ENCODE measurements at places on chromosomes 12 and 14.

DNA sequence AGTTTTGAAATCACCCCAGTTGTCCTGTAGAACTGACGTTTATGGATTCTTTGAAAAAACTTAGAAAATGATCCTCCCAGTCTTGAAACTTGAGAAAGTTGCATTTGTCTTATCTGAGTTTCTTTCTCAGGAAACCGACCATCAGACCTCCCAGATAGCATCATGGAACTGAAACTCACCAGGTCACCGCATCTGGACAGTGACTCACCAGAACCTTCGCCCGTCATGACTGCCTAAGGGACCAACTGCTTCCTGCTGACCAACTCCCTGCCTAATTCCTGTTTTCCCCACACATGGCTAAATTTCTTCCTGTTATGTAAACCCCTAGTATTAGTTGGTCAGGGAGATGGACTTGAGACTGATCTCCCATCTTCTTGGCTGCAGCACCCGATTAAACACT is 175.7 kb downstream of the RIMBP2 start:
- DNase-seq, result no peak

GRCh38 chr14:106013879-106014376 is 487.5 kb downstream of the TMEM121 start:
- no peak for DNase-seq

- DNase-seq, result no peak
Observed at GRCh38 chr14:56217380-56218045, 99.3 kb downstream of the PELI2 start.

DNA sequence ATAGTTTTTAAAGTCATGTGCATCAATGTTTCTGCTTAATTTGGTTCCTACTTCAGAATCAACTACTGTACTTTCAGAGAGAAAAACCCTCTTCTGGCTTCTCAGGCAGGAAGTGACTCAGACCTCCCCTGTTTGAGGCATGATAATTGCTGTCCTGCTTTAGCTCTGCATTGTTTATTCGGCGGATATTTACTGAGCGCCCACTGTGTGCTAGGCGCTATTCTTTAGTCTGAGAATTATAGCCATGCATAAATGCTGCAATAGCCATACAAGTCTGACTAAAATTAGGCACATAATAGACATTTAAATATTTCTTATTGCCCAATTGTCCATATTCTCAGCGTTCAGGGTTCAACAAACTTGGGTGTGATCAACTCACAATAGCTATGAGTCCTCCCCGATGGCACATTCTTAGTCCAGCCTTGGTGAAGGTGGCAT is 6.1 kb upstream of the AMIGO2 start:
- no peak for DNase-seq

DNA sequence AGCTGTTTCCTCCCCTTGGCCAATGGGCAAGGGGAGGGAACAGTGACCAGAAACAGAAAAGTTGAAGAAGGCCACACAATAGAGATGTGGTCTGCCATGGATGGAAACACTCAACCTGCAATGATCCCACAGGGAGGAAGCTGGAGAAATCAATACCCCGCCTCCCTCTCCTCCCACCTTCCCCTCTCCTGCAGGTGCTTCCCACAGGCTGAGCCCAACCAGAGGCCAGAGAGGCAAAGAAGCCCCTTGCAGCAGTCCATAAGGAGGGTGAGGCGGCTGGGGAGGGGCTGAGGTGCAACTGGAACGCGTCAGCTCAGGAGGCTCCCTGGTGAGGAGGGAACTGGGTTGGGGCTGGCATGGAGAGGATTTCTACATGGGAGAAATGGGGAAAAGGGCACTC is 84.0 kb downstream of the RNF34 start:
- DNase-seq, result no peak

DNA sequence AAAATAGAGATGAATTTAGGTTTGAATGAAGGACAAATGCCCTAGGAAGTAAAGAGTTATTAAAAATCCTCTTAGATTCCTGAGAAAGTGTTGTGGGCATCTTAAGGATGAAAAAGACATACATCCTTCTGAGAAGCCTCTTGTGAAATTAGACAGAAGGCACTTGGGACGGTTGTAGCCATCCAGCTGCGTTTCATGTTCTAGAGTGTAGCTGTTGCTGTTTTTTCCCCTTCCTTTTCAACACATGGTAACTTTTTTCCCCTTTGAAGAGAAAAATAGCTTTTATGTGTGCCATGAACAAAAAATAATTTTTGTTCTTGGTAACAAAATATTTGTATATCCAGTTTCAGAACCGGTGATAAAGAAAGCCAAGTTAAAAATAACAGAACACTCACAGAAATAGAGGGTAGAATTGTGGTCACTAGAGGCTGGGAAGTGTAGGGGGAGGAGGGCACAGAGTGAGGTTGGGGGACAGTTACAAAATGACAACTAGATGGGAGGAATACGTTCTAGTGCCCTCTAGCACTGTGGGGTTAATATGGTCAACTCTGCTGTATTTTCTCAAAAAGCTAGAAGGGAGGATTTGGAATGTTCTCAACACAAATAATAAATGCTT is 58.4 kb downstream of the PTHLH start:
- DNase-seq, result no peak

GRCh38 chr12:93136253-93137055 is 207.4 kb upstream of the EEA1 start:
- no peak for DNase-seq

- DNase-seq, result no peak
Observed at GRCh38 chr12:12436831-12437345, 80.0 kb downstream of the BORCS5 start.

GRCh38 chr14:33541171-33541570 is 409.7 kb downstream of the EGLN3 start:
- DNase-seq, result no peak

DNA sequence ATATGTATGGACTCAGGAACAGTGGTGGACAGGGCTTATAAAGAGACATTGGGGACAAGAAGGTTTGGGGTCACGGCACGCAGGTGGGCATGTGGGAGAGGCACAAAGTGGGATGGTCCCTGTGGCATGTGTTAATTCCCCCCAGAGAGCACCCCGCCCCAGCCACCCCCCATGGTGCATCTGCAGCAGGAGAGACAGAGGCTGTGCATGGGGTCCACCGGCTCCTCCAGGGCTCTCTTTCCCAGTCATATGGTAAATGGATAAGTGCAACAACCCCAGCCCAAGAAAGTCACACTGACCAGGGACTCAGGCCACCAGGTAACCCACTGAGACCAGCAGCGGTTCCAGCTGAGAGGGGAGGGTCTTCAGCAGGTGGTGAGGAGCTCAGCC is 242.1 kb downstream of the BCL11B start:
- DNase-seq, result no peak

DNA sequence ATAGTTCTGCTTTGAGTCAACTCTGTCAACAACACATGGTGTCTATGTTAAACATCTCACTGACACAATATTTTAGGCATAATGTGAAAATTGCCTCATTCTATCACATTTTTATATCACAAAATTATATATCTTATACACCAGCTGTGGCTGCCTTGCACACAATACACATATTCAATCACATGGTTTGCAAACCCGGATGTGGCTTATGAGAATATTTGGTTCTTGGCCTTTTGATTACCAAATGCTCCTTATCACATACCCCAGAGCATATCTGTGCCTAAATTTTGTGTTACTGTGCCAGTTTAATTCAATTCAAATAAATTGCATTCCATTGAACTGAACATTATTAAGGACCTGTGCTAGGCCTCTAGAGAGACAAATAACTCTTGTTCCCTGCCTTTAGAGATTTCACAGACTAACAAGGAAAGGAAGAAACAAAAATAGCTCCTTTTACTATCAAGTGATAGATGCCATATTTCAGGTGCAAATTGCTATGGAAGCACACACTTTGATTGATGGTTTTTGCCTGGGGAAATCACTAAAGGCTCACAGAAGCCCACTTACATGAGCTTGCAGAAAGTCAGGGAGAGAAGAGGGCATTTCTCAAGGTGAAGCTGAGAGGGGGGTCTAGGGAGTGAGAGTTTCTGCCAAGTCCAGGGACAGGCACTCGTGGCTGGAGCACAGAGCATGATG is 63.4 kb downstream of the PPP1R36 start:
- no peak for DNase-seq

DNA sequence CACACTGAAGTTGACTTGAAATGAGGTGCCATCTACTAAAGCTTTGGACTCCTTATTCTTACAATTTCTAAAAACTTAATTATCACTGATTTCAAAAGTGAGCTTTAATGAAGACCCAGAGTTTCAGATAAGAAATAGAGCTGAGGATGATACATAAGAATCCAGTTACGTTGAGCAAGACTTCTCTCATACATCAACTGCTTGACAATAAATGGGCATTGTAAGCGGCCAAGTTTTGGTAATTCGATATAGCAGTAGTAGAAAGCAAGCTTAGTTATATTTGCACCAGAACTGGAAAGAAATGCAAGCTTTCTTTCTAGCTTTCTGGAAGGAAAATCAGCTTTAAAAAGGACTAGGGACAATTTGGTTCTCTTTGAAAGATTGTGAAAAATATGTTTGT is 1359.6 kb downstream of the FSCB start:
- DNase-seq, result no peak

- no peak for DNase-seq
Observed at GRCh38 chr14:75986439-75986765, 839 bp downstream of the IFT43 start.

- no peak for DNase-seq
Observed at GRCh38 chr12:44873898-44874297, 2.2 kb downstream of the NELL2 start.

DNA sequence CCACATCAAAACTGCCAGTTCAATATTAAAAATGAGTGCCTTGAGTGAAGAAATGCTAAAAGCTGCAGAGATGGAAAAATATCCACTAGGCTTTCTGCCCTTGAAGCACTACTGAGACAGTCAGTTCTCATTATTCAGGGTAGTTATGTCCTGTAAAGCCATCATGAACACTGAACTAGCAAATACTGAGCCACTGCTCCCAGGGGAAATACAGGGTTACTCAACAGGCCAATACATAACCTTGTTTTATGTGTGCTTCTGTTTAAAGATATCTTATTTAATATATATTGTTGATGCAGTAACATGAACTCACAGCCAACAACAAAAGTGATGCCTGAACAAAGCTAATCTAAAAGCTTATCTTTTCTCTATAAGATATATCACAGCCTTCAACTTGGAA is 3.3 kb downstream of the RAD52 start:
- DNase-seq, result no peak

DNA sequence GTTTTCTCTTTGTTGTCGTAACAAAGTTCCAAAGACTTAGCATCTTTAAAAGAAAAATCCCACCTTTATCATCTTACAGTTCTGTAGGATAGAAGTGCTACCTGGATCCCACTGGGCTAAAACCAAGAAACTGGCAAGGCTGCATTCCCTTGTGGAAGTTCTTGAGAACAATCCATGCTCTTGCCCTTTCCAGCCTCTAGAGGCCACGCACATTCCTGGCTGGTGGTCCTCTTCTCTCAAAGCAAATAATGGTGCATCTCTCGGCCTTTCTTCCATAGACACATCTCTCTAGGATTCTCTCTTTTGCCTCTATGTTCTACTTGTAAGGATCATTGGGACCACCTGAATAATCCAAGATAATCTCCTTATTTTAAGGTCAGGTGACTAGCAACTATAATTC is 8.2 kb upstream of the PAWR start:
- DNase-seq, result no peak

GRCh38 chr12:12503384-12504078 is 59.1 kb downstream of the DUSP16 start:
- DNase-seq, result no peak

DNA sequence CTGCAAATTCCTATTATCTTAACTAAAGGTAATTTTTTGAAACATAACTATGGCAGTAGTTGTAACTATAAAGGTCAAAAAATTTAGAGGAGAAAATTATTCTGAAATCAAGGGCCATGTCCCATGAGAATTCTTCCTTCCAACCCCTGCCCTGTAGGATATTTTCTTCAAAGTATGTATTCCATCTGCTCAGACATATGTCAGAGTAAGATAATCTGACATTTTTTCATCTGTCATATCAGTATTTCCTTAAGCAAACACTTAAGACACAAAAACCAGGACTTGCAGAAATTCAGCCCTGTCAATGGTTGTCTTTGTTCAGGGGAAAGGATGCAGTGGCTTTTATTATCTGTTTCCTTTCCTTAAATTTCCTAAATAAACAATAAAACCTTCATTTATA is 36.3 kb downstream of the ACSS3 start:
- no peak for DNase-seq

- DNase-seq, result no peak
Observed at GRCh38 chr12:6234906-6235305, 34.7 kb downstream of the CD9 start.

DNA sequence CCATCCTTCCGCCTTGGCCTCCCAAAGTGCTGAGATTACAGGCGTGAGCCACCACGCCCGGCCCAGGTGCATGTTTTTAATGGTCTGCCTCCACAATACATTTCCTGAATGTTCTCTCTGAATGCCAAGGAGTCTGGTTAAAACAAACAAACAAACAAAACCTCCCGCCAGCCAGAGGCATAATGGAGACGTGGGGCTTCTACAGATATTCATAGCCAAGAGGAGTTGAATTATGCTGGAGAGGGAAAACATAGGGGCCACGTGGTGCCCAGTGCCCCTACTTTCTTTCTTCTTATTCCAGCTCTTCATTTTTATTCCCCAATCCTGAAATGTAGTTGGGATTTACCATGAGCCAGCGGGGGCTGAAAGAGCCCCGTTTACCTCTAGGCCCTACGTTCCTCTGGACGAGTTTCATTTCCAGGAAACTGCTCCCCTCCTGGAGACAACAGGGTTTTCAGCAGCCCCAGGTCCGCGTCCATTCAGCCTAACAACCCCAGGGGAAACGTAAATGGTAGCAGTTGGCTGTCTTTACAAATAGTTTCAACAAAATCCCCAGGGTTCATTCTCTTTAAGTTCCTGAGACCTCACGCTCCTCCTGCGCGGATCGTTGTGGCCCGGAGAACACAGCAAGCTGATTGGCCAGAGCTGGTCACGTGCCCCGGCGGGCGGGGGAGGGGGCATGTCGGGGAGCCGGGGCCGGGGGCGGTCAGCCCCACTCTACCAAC is 108.5 kb upstream of the ESRRB start:
- DNase-seq, result no peak

- DNase-seq, result no peak
Observed at GRCh38 chr14:65790172-65790815, 377.8 kb downstream of the FUT8 start.

GRCh38 chr14:54840798-54841197 is 61.8 kb downstream of the GCH1 start:
- DNase-seq, result no peak

GRCh38 chr12:60052483-60052882 is 456.7 kb downstream of the SLC16A7 start:
- DNase-seq, result no peak

- no peak for DNase-seq
Observed at GRCh38 chr12:68910128-68910527, 22.8 kb downstream of the CPM start.

- no peak for DNase-seq
Observed at GRCh38 chr14:100738704-100739131, 12.0 kb downstream of the DLK1 start.

- DNase-seq, result no peak
Observed at GRCh38 chr14:97369901-97370300, 572.7 kb downstream of the VRK1 start.

DNA sequence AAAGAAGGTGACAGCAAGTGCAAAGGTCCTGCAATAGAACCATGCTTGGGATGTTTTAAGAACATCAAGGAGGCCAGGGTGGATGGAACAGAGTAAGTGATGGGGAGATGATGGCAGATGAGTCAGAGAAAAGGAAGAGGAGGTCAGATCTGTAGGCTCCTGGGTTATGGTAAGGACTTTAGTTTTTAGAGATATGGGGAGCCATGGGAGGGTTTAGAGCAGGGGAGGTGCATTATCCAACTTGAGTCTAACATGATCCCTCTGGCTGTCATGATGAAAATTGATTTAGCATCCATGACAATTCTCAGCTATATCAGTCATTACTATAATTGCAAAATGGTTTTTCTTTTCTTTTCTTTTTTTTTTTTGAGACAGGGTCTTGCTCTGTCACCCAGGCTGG is 7.3 kb upstream of the PLBD2 start:
- no peak for DNase-seq
